Left hindlimb (tissue), 1 donor: ENCODE measurements at places on chromosomes 4 and X.

DNA sequence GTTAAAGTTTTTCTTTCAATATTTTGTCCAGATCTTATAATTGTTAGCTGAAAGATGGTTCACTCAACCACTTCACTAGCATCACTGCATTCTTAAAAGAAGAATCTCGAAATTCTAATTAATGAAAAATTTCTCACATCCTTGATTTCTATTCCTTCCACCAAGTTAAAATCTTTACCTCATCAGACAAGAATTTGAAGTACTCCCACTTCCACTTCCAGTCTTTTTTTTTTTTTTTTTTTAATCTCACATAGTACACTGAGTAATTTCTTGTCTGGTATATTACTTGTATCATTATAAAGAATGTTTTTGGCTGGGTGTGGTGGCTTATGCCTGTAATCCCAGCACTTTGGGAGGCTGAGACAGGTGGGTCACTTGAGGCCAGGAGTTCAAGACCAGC, 73.2 kb downstream of the FBXW7 start:
- no peak for DNase-seq

- no peak for DNase-seq
These were observed 33.3 kb upstream of the GALNT7 start for GRCh38 chr4:173135241-173135847.

DNA sequence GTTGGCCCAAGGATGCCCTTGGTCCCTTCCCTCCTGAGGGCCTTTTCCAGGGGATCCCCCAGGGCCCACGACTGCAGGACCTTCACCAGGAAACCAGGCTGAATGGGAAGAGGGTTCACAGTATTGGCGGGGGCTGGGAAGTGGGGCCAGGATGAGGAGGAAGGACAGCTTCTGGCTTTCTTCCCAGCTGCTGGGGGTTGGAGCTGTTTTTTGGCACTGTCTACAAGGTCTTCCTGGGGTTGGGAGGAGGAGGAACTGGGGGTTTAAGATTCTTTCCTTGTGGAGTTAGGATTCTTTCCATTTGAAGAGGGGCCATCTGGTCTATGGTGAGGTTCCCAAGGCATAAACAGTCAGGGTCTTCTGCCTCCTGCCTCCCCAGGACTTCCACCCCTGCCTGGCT, 64.8 kb downstream of the KIF4A start:
- DNase-seq: no peak

DNA sequence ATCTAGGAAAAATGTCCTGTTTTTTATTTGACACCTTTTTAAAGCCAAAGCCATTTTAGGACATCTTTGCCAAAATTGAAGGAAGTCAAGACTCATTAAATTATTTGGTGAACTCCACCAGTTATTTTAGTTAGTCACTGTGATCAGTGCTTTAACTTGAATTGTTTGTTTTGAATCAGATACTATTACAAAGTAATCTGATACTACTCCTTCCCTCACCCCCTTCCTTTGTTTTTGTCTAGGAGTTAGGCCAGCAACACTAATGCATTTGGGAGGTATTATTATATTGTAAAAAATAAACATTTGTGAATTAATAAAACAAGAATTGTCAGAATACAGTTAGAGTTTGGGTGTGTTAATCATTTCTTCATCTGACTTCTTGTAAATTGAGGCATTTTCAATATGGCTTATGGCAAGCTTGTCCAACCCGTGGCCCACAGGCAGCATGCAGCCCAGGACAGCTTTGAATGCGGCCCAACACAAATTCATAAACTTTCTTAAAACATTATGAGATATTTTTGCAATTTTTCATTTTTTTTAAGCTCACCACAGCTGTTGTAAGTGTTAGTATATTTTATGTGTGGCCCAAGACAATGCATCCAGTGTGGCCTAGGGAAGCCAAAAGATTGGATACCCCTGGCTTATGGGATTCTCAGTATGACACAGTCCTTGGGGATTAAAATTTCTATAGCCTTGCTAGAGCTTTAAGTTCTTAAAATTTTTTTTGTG, 182.2 kb downstream of the BMPR1B start:
- DNase-seq: no peak

DNA sequence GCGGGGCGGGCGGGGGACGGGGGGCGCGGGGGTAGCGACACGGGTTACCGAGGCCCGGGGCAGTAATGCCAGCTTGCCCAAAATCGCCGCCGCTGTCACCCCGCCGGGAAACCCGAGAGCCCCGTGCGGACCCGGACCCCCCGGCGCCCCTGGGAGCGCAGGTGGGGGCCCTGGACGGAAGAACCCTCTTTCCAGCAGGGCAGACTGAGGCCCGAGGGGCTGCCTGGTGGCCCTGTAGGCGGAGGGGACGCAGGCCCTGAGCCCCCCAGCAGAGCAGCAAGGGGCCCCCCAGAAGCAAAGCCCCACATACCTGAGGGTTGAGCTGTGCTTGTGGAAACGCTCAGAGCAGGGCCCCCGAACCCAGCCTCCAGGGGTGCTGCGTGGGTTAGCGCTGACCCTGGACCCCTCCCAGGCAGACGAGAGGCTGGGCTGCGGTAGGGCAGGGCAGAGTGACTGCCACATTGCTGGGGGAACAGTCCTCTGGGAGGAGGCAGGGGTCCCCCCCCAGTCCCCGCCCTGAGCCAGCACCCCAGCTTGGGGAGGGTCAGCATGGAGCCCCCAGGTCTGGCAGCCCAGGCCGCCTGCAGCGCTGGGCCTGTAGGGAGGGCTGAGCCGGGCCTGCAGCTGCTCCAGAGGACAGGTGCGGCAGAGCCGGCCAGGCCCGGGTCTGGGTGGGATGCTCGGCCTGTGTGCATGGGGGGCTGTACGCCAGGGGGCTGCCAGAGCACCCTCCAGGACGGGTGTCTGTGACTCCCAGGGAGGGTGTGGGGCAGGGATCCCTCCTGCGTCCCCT, 646 bp downstream of the DOK7 start:
- no peak for DNase-seq

GRCh38 chr4:138540056-138540800, 298.1 kb upstream of the SLC7A11 start:
- DNase-seq: no peak

- no peak for DNase-seq
These were observed 34.6 kb upstream of the LNX1 start for GRCh38 chr4:53625888-53626287.

GRCh38 chr4:14254252-14254651, 626.7 kb upstream of the BOD1L1 start:
- DNase-seq: no peak

DNA sequence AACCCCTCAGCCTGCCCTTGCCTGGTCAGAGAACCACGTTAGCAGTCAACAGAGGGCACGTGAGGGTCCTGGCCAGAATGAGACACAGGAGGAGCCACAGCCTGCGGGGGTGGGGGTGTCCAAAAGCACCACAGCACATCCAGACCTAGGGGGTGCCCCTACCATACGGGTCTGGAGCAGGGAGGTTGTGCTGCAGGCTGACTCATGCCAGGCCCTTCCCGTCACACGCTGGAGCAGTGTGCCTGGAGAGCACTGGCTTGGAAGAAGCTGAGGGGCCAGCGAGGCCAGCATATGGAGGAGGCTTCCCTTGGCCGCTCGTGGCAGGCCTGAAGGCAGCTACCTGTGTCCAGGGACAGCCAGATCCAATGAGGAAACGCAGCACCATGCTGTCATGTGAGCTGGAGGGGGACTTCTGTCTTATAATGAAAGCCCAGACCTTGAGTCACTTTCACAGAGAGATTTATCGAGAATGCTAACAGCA, 1.5 kb upstream of the IRAK1 start:
- DNase-seq: no peak

DNA sequence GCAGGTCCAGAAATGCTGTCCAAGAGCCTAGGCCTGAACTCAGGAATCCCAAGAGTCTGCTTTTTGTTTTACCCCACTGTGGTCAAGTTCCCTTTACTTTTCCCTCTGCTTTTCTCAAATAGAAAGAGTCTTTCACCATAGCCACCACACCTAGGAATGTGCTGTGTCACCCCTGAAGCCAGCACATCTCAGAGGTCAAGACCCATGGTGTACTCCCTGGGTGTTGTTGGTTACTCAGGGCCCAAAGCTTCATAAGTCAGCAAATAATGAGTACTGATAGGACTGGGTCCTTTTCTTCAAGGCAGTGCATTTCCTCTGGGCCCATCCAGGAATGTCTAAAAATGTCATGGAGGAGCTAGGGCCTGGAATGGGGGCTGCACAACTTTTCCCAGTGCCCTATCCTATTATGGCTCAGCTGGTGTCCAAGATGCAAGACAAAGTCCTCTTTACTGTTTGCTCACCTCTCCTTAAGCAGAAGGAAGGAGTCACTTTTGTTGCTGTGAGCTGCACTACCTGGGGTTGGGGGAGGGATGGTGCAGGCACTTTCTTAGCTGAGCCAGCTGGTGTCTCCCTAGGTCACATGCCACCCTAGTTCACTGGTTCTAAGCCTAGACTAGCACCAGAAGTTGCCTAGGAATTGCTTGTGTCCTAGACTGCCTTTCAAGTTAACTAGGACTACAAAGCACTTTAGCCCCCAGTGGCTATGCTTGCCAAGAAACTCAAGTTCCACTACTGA, 62.4 kb upstream of the RXFP1 start:
- no peak for DNase-seq

DNA sequence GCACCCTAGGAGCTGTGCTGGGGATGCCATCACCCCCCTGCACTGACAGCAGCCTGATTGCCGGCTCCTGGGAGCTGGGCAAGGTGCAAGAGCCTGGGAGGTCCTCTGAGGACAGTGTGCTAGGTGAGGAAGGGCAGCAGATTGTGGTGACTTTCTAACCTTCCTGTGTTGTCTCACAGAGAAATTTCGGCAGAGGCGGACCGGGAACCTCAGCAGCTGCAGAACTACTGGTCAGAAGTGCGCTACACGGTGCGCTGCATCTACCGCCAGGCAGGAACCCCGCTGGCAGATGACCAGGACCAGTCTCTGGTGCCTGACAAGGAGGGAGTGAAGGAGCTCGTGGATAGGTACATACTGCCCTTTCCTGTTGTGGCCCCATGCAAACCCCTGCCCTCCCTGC, 89.8 kb downstream of the FAM193A start:
- no peak for DNase-seq

GRCh38 chr4:105896461-105896942, 1.2 kb downstream of the NPNT start:
- no peak for DNase-seq

DNA sequence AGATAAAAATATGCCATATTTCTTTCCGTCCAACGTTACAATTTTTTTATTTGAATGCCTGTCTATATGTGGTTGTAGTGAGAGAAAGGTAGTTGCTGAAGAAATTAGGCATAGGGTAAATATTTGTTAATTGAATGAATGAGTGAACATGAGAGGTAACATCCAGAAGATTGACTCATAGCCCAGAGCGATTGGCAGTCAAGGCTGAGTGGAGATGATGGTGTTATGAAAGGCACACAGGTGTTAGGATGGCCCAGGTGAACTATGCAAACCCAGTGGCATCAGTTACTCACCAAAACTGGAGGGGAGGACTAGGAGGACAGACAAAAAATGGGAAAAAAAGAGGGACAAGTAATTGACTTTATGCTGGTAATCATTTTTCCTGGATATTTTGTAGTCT, 31.7 kb upstream of the SPRY1 start:
- DNase-seq: no peak

GRCh38 chr4:4856071-4857000, 3.1 kb upstream of the MSX1 start:
- no peak for DNase-seq

- DNase-seq: no peak
These were observed 13.9 kb downstream of the FTSJ1 start for GRCh38 chrX:48489892-48490291.

DNA sequence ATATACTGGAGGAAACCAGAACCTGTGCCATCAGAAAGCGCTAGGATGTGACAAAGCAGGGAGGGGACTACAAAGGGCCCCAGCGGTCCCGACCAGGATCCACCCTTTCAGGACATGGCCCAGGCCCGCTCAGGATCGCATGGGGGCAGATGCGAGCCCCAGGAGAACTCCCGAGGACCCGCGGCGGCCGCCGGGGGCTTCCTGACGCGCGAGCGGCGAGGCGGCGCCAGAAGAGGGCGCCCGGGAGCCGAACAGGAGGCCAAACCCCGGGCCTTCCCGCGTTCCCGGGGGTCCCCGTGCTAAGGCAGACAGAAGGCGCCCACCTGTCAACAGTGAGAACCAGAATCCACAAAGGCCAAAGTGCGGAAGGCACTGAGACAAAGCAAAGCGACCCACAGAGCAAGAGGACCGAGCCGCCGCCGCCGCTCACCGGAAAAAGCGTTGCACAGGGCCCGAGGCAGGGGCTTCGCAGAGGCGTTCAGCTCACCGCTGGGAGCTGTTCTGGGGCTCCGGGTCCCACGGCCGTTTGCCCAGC, 7.3 kb upstream of the OPN1LW start:
- peak; percentile 73 for DNase-seq

GRCh38 chrX:134622056-134622812, 36.0 kb downstream of the PLAC1 start:
- no peak for DNase-seq

- no peak for DNase-seq
These were observed 848 bp downstream of the RAB9A start for GRCh38 chrX:13689741-13690211.

DNA sequence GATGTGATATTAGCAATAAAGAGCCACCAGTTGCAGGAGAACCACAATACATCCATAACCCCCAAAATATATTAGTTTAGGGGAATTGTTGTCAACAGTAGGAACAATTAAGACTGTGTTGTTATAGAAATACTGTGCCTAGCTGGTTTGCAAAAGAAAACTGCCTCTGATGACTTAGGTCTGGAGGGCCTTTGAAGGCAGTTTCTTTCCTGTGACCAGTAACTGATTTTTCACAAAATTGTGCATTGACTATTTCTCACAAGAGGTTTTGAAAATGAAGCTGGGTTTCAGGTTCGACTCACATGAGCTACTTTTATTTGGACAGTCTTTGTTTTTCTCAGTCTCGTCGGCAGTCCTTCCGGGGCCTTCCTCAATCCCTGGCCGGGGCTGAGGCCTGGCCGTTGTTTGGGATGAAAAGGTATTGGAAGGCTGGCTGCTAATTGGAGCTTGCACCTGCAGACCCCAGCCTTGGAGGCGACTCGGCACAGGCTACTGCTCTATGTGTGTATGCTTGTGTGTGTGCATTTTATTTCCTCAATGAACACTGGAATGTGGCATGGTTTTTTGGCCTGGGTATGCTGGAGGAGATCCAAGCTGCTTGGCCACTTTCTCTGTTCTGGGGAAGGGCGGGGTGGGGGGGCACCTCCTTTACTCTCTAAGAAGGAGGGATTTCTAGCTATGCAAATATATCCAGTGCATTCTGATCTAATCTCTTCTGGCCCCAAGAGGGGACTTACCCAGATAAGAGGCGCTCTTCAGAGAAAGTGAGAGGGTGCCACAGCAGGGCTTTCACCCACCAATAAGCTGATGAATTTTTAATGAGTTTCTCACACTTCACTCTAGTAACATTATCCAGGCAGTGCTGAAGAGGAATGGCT, 49.5 kb upstream of the LNX1 start:
- no peak for DNase-seq

DNA sequence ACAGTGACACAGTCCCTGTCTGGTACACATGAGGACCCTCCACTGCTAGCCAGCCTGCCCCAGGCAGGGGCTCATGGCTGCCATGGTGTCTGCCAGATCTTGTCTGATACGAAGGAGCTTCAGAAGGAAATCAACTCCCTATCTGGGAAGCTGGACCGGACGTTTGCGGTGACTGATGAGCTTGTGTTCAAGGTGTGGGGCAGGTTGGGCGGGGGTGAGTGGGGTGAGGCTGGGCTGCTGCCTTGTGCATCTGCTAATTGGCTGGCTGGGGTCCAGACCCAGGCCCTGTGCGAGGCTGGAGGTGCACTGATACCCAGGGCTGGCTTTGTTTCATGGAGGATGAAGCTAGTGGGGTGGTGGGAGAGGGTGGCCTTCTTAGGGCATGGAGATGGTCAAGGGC, 13.8 kb downstream of the CCDC22 start:
- no peak for DNase-seq

GRCh38 chr4:122766950-122767349, 34.4 kb downstream of the BBS12 start:
- DNase-seq: no peak
